Aorta (tissue), 5 donors: ENCODE measurements at places on chromosomes 3 and 15. TPM values are rescaled to one million over a fixed set of nuclear protein-coding genes. Genes with fewer than 3 reads are reported as not detected.

The MNS1 gene
- polyA plus RNA-seq, result 3.1 TPM

The IL20RB gene
- 0.90 TPM for polyA plus RNA-seq

The ISG20 gene
- polyA plus RNA-seq, result 18.7 TPM

The C15orf39 gene
- 8.6 TPM for polyA plus RNA-seq

The TRIM71 gene
- not detected for polyA plus RNA-seq

The LTK gene
- 0.38 TPM for polyA plus RNA-seq

GRCh38 chr15:59839906-59840305 lies 150.8 kb upstream of the BNIP2 start:
- DNase-seq, result no peak

- DNase-seq, result no peak
Observed at GRCh38 chr3:78338405-78338804, 1298.5 kb downstream of the ROBO2 start.

DNA sequence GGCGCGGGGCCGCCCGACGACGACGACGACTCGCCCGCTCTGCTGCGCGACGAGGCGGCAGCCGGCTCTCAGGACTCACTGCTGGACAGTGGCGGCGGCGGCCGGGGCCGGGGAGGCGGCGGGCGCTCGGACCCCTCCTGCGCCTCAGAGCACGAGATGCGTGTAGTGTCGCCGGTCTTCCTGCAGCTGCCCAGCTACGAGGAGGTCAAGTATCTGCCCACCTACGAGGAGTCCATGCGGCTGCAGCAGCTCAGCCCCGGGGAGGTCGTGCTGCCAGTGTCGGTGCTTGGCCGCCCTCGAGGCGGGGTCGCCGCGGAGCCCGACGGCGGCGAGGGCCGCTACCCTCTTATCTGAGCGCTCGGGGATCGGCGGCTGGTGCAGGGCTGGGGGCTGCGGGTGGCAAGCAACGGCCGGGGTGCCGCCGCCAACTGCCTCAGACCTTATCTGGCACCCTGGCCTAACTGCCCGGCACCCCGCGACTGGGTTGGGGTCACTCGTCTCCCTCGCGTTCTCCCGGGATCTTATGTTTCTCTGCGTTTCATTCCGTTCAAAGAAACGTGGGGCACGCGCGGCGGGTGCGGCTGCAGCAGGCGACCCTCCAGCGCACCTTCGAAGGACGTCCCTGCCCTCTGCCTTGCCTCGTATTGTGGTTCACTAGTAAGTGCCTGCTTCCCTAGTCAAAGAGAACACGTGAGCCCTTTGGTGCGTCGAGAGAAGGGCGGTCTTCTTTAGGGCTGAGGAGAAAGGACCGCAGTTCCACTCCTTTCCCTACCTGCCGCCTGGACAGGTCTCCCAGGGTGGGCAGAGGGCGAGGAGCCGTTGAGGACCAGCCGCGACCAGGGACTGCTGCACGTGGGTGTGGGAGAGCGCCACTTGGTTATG lies 1.0 kb downstream of the C3orf80 start:
- DNase-seq, result no peak

DNA sequence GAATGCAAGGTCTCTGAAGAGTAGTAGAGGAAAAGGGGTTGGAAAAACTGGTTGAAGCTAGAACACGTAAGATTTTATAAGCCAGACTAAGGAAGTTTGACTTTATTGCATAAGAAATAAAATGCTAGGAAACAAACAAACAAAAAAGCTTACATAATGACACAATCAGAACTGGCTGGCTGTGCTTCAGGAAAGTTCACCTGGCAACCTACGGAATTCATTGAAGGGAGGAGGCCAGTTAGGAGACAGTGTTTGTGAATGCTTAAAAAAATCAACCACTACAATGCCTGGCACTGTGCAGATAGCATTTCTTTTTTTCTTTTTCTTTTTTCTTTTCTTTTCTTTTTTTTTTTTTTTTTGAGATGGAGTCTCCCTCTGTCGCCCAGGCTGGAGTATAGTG lies 1.9 kb upstream of the ICE2 start:
- DNase-seq, result no peak

- DNase-seq, result peak; percentile 46
Observed at GRCh38 chr3:106025151-106025722, 156.4 kb upstream of the CBLB start.

DNA sequence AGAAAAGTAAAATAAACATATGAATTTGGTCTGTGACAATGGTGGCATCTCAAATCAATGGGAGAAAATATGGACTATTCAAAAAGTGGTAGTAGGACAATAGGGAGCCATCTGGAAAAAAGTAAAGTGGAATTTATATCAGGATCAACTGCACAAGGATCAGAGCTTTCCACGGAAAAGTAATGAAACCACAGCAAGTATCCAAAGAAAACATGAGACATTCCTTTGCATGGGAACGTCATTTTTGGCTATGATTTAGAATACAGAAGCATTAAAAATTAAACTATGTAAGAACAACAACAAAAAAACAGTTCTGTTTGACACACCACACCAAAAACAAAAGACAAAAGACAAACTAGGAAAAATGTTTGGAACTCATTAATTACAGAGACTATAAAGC lies 18.7 kb downstream of the CRBN start:
- no peak for DNase-seq

DNA sequence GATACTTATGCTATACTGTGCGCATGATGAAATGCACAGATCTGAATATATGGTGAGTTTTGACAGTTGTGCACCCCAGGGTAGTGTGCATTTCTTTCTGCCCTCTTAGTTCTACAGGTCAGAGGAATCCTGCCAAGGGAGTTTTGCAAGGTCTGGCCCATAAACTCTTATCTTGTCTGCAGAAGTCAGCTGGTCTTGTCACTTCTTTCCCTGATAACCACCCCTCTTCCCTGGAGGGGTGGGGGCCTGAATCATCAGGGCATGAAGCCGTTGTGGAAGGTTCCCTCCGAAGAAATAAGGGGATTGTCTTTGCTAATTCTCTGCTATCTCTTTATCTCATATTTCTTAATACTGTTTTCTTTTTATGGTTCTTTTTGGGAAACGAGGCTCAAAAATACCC lies 30.4 kb downstream of the TRIM71 start:
- DNase-seq, result no peak

DNA sequence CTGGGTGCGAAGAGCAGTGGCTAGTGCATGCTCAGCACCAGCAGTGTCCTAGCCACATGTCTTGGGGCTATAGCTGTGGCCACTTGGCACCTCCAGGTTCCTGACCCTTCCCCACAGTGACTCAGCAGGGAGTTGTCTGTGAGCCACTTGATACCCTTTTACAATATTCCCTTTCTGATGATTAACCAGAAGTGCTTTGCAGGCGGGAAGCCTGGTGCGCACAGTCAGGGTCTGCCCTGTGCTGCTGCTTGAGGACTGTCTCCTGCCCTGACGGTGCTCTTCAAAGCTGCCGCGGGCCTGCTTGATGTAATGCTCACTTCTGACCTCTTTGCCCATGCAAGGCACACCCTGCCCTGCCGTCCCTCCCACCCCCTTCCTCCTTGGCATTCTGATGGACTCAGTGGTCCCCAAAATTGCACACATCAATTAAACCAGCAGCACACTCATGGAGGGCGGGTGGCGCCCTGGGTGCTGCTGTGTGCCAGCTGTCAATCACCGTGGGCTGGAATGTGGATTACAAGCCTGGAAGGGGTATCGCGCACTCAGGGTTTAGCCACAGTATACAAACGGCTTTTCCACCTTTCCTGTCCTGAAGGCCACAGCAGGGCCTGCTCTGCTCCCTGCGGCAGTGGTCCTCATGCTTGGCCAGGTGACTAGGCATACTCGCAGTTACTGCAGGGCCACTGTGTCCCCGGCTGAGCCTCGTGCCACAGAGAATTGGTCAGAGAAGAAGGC lies 40.9 kb upstream of the PCSK6 start:
- no peak for DNase-seq

GRCh38 chr15:26875476-26875850 lies 8.6 kb downstream of the GABRA5 start:
- no peak for DNase-seq

- DNase-seq, result no peak
Observed at GRCh38 chr3:134527037-134527436, 41.2 kb downstream of the CEP63 start.

- no peak for DNase-seq
Observed at GRCh38 chr3:141371882-141372281, 3.6 kb downstream of the ZBTB38 start.
